ENCODE measurements at places on chromosomes 2 and 18.

DNA sequence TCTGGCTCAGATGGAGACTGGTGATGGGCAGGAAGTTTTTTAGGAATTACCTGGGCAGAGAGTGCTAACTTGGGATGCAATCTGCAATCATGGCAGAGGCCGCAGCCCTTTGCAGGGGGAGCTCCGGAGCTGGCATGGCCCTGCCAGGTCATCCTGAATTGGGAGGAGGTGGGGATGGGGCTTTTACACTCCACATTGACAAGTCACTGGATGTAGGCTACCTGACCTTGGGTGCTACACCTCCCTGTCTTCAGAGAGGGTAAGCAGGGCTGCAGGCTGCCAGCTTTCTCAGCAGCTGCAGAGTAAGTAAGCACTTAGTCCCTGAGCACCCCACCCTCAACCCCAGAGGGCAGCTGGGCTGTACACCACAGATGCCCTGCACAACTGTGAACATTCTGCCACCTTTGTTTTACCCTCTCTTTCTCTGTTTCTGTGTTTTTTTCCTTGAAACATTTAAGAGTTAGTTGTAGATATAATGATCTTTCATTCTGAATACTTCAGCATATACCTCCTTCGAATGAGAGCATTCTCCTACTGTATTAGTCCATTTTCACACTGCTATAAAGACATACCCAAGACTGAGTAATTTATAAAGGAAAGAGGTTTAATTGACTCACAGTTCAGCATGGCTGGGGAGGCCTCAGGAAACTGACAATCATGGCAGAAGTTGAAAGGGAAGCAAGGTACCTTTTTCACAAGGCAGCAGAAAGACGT, 6.8 kb upstream of the HS1BP3 start:
- DNase-seq: no peak

GRCh38 chr18:23136326-23137096, 1.2 kb downstream of the CABLES1 start:
- peak; percentile 77 for DNase-seq

DNA sequence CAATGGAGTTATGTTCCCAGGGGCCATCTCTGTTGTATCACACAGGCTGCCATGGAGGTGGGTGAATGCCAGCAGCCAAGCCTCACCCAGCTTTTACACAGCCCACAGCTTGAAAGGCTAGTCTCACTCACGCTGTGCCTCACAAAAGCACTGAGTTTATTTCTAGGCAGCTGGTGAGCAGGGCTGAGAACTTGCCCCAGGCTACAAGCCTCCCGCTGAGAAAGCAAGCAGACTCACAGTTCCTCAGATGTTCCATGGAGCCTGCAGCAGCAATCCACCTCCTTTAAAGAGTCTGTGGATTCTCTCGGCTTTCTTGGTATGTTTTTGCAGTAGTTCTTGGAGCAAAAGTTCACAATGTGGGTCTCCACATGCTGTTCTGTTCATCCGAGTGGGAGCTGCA, 40.9 kb upstream of the ALKAL2 start:
- no peak for DNase-seq

DNA sequence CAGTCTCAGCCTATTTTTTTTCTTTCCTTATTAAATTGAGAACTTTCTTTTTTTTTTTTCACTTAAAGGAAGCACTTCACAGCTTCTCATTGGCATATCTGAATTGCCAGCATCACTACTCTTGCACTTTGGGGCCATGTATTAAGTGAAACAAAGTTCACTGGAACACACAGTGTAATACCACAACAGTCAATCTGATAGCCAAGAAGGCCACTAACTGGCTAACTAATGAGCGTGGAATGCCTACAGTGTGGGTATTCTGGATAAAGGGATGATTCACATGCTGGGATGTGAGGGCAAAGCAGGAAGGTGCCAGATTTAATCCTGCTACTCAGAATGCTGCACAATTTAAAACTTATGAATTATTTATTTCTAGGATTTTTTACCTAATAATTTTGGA, 11.7 kb upstream of the C18orf63 start:
- DNase-seq: no peak

DNA sequence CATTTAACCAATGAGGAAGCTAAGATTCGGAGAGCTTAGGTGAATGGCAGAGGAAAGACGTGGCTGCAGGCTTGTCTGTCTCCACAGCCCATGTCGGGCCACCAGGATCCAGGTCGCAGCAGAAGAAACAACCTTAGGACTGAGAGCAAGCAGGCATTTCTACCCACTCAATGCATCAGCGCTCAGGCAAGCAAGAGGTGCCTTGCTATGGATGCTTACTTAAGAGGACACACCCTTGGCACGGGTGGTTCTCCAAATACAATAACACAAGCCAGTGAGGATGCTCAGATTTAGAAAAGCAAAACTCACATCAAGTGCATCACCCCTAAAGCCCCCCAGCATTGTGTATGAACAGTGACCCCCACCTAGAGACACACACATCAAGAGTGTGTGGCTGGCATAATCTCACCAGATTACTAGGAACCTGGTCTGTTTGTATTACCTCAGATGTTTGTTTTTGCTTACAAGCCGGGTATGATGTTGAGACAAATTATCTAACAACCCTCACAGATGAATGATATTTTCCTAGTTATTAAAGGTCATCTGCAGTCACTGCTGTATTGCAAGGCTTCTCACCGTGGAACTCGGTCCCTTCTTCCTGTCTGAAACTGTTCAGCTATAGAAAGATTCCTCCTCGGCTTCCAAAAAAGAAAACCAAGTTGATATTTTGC, 34.2 kb upstream of the NPAS2 start:
- no peak for DNase-seq

DNA sequence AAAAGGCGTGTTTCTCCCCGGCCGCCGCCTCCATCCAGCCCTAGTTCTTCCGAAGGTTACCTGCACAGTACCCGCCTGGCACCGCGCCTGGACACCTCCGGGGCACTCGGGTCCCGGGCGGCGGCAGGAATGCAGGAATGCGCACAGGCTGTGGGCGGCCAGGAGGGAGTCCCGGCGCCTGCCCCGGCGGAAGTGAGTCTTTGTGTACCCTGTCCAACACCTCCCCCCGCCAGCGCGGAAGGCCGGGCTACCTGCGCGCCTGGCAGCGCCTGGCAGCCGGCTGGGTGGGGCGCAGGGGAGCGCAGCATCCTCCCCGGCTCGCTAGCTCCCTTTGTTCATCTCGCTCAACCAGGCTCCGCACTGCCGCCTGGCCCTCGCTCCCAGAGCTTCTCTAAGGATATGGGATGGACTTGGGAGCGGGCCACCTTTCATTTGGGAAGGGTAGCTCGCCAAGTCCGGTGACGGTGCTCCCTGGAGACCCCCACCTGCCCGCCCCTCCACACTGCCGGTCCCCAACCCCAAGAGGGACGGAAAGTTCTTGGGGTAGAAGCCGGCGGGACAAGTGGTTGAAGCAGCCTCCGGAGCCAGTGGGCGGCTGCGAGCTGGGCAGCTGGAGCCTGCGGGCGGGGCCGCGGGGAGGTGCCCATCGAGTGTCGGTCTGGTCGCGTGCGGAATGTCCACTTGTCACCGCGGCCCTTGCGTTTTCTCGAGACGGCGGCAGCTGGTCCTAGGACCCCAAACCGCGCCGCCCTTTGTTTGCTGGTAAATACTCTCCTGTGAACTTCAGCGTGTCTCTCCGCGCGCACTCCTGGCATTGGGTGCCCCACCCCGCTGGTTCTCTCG, 1.2 kb upstream of the ST6GAL2 start:
- DNase-seq: no peak

GRCh38 chr2:237633061-237633561, 5.7 kb downstream of the LRRFIP1 start:
- DNase-seq: no peak

DNA sequence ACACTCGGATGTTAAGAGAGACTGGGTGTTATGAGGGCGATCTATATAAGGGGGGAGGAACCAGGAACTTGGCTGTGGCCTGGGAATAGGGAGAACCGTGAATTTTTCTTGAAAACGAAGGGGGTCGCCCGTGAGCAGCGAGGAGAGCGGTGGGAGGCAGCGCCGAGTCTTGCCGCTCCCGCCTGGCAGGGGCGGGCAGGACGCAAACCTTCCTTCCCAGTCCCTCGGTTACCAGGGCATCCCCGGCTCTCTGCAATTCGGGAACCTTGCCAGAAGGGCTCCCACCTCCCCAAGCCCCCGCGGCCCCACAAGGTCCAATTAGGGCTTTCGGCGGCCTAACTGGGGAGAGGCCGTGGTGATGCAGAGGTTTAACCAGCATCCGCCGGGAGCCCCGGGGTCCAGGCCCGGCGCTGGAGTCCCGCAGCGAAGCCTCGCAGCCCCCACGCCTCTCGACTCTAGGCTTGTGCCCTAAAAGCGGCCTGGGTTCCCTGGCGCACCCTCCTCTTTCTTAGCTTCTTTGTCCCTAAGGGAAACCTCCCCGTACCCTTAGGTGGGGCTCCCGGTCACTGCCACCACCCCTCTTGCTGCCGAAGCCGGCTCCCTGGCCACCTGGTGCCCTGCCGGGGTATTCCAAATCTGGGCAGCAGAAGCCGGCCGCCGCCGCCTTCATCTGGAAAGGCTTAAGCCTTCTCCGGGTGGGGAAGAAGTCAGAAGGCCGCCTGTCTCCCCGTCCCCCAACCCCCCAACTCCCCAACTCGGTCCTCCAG, 680 bp upstream of the FHOD3 start:
- DNase-seq: peak; percentile 84

DNA sequence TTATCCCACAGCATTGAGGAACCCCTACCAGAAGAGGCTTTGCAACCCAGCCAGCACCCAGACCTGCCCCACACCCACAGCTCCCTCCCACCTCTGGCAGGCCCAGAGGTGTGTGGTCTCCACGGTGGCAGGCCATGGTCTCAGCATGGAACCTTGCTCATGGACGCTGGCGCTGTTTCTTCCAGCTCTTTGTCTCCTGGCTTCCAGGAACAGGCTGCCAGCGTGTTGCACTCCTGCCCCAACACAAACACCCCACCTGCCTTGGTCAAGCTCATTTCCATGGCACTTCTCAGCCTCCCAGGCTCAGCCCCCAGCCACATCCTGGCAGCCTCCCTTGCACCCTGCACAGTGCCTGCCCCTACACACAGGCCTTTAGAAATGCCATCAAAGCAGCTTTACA, 31.7 kb downstream of the EN1 start:
- DNase-seq: no peak

GRCh38 chr2:21356857-21357255, 233.1 kb downstream of the TDRD15 start:
- DNase-seq: no peak

DNA sequence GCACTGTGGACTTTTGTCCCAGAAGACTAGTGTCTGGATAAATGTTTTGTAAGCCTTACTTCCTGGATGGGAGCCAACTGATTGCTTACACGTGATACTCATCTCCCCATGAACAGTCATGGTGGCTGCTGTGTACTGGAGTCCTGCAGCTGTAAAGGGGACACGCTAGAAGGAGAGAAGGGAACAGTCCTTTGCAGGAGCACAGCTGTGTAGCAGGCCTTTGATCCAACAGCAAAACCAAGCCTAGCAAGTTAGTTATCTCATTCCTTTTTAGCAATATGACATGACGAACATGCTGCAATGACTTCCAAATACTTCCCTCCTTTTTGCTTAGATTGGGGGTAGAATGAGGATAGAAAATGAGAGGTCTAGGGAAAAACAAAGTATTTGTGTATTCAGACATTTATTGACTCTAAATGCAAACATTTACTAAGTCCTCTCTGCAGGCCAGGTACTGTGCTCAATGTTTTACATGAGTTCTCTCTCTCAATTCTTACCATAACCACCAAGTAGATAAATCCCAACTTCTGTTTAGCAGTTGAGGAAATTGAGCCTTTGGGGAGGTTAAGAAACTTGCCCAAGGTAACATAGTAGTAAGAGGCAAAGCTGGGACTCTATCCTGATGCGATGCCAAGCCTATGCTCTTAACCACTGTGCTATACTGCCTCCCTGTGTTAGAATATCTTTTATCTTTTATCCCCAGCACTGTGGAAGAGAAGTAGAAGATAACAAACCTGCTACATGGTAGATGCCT, 55.4 kb upstream of the CD28 start:
- DNase-seq: no peak

GRCh38 chr2:38265461-38265860, 111.6 kb downstream of the ATL2 start:
- DNase-seq: no peak

DNA sequence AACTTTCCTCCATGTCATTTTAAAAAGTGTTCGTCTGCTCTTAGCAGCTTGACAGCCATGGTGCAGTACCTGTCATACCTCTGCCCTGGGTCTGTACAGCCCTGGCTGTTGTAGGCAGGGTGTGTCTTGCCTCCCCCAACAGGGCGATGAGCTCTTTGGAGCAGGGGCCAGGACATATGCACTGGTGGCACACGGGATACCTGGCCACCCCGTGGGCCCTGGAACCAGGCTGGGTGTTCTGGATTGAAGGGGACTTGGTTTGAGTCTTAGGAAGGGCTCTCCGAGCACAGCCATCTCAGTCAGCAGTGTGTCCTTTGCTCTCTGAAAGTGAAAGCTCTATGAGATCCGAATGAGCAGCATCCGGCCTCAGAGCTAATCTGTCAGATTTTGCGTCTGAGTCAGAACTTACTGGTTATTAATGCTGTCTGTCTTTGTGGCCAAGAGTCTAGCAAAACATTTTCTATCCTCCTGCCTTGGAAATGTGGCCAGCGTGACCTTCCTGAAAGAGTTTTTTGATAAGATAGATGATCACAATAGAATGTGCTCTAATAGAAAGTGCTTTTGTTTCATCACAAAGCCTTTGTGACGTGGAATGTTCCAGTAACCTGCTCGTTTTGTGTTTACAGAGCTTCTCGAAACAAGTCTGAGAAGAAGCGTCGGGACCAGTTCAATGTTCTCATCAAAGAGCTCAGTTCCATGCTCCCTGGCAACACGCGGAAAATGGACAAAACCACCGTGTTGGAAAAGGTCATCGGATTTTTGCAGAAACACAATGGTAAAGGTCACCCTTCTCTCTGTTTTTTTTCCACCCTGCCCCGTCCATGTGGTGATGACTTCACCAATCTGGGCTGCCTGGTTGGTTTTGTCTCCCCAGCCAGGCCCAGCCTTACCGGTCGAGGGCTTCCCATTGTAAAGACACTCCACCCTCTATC, 77.3 kb upstream of the RPL31 start:
- no peak for DNase-seq

- DNase-seq: no peak
Measured at GRCh38 chr18:65425366-65425765, 325.4 kb upstream of the CDH7 start.

GRCh38 chr2:157843081-157843480, 33.0 kb downstream of the ACVR1 start:
- DNase-seq: no peak

- DNase-seq: peak; percentile 57
Measured at GRCh38 chr2:109213646-109214433, 84.8 kb downstream of the SH3RF3 start.

DNA sequence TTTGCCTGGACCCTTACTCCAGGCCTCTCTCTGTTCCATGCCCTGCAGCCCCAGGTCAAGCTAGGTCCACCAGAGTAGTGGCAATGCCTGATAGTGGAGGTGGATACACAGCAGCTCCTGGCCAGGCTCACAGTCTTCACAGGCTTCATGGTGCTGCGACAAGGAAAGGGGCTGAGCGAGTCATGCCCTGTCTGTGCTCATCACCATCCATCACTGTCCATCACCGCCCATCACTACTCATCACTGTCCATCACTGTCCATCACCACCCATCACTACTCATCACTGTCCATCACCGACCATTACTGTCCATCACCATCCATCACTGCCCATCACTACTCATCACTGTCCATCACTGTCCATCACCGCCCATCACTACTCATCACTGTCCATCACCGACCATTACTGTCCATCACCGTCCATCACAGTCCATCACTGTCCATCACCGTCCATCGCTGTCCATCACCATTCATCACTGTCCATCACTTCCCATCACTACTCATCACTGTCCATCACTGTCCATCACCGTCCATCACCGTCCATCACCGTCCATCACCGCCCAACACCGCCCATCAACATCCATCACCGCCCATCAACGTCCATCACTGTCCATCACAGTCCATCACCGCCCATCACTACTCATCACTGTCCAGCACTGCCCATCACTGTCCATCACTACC, 57.1 kb upstream of the OTOS start:
- DNase-seq: no peak

Measured in sciatic nerve (tissue), 2 donors.